ENCODE measurements at places on chromosomes 2 and 18. TPM values are rescaled to one million over a fixed set of nuclear protein-coding genes. Genes with fewer than 3 reads are reported as not detected.
A peak's percentile ranks its signal among the peaks of the same experiment; 100 is the strongest.

CHST10 gene
- total RNA-seq: 4.9 TPM

CRYGC gene
- total RNA-seq: not detected

- H3K27me3 ChIP-seq: no peaks in the 10 kb centered on the region
- no peaks in the 10 kb centered on the region for H3K4me1 ChIP-seq
Measured at GRCh38 chr18:31657823-31658669, 26.3 kb downstream of the B4GALT6 start.

IGFBP5 gene
- total RNA-seq: 1,280 TPM

ACTG2 gene
- total RNA-seq: 134 TPM

FABP1 gene
- total RNA-seq: not detected

- DNase-seq: no peak
- H3K27me3 ChIP-seq: no peaks in the 10 kb centered on the region
- no peak overlapping the region for H3K4me3 ChIP-seq
- H3K27ac ChIP-seq: no peak overlapping the region
- H3K4me1 ChIP-seq: no peaks in the 10 kb centered on the region
Measured at GRCh38 chr18:5462227-5462626, 81.6 kb downstream of the EPB41L3 start.

DNA sequence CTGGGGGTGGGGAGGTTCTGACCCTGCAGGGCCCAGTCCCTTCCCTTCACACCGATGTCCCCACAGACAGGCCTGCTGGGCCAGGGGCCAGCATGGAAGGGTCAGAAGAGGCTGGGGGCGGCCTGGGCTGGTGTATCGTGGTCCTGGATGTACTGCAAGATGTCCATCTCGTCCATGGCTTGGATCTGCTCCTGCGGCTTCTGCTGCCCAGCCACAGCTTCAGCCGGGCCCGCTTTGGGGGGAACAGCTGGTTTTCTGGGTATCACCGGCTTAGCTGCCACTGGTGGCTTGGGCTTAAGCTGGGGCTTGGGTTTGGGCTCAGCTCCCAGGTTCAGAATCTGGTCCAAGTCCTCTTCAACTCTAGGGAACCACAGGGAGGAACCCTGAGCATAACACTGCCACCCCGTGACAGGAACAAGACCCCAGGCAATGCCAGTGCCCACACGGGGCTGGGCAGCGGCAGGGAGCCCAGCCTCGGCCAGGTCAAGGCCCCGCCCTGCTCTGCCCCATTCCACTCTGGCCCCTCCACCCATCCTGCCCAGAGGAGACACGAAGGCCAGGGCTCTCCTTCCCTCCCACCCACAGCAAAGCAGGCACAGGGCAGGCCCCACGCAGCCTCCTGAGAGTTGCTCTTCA, 31.9 kb downstream of the HS1BP3 start:
- peak overlapping the region; percentile 97 for H3K27ac ChIP-seq
- no peak overlapping the region for H3K4me3 ChIP-seq
- H3K27me3 ChIP-seq: no peaks in the 10 kb centered on the region
- peaks cover 33% of the 10 kb centered on the region for H3K36me3 ChIP-seq
- peak; percentile 6 for DNase-seq
- H3K4me1 ChIP-seq: peaks cover 59% of the 10 kb centered on the region

GRCh38 chr2:29293830-29294438, 178.7 kb downstream of the CLIP4 start:
- H3K27ac ChIP-seq: no peak overlapping the region
- no peak overlapping the region for H3K4me3 ChIP-seq
- H3K36me3 ChIP-seq: no peaks in the 10 kb centered on the region
- H3K27me3 ChIP-seq: no peaks in the 10 kb centered on the region
- H3K4me1 ChIP-seq: no peaks in the 10 kb centered on the region

NGEF gene
- total RNA-seq: 0.43 TPM

DNA sequence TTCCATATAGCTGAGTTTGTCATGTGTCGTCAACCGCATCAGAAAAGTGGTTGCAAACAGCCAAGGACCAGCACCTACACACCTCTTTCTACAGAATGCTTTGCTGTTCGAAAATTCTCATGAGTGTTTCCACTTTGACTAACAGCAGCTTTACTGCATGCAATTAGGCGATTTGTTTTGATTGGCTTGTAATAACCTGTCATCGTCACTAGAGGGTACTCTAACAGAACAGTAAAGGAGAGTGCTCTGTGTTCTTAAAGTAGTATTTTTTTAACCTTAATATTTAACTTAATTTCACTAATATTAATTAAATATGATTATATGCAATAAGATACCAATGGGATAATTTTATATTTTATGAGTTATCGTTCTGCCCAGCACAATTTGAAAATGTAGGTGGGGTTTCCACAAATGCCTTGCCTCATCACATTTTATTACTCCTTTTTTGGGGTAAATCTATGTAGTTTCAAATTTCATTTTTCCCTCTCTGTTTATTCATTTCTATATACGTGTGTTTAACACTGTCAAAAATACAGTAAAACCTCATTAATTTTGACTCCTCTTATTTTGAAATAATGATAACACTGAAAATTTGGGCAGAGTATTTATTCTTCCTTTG, 502.2 kb downstream of the NRXN1 start:
- no peak overlapping the region for H3K4me3 ChIP-seq
- H3K27me3 ChIP-seq: no peaks in the 10 kb centered on the region
- no peaks in the 10 kb centered on the region for H3K4me1 ChIP-seq
- no peak for DNase-seq
- no peak overlapping the region for H3K27ac ChIP-seq
- H3K36me3 ChIP-seq: no peaks in the 10 kb centered on the region

DNA sequence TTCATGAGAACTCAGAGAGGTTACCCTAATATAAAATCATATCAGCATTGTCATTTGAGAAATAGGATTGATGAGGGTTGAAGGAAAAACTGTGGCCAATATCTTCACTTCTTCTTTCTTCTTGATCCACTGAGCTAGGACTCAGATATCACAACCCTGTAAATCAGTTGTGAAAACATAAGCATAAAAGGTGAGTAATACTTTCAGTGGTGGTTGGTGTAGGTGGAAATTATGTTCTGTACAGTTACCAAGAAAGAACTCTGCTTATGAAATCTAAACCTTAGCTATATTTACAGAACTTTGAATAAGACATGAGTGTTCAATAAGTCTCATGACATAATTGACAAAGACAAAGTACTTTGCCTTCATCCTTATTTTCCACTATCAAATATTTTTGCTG, 56.3 kb downstream of the PAX3 start:
- no peaks in the 10 kb centered on the region for H3K27me3 ChIP-seq
- no peak overlapping the region for H3K4me3 ChIP-seq
- no peak overlapping the region for H3K27ac ChIP-seq
- DNase-seq: no peak
- no peaks in the 10 kb centered on the region for H3K4me1 ChIP-seq

DNA sequence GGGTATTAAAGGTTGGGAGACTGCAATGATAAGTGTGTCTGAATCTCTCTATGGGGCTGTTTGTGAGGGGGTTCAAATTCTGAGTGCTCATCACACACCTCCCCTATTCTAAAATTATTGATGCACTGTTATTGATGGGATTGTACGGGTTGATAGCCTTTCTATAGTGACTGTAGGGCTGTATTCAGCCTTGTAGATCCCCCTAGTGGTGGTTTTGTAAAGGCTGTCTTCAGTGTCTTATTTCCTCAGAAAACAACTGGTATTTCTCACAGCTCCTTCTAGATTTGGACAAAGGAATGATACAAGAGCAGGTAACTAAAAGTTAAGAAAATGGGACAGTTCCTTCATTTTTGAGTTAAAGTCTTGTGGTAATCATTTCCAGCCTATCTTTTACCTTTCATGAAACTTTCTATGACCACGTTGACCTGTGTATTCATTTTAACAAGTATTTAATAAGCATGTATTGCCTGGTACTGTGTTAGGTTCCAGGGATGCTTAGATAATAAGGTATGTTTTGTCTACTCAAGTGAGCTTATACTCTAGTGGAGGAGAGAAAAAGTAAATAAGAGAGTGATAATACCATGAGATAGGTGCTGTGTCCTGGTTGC, 21.2 kb downstream of the SMAD4 start:
- DNase-seq: no peak
- no peaks in the 10 kb centered on the region for H3K27me3 ChIP-seq
- H3K4me3 ChIP-seq: no peak overlapping the region
- no peak overlapping the region for H3K27ac ChIP-seq
- H3K36me3 ChIP-seq: peaks cover 48% of the 10 kb centered on the region

ZRANB3 gene
- total RNA-seq: 2.3 TPM

- DNase-seq: no peak
- H3K4me3 ChIP-seq: no peak overlapping the region
- no peaks in the 10 kb centered on the region for H3K36me3 ChIP-seq
- no peak overlapping the region for H3K27ac ChIP-seq
- no peaks in the 10 kb centered on the region for H3K27me3 ChIP-seq
Measured at GRCh38 chr18:54928236-54928635, 31.0 kb downstream of the CCDC68 start.

- H3K27me3 ChIP-seq: no peaks in the 10 kb centered on the region
- no peaks in the 10 kb centered on the region for H3K36me3 ChIP-seq
- no peak overlapping the region for H3K4me3 ChIP-seq
- H3K27ac ChIP-seq: no peak overlapping the region
- no peak for DNase-seq
- H3K4me1 ChIP-seq: peaks cover 10% of the 10 kb centered on the region
Measured at GRCh38 chr2:238892204-238892500, 44.3 kb downstream of the TWIST2 start.

SERPINB13 gene
- total RNA-seq: not detected

SLC4A3 gene
- total RNA-seq: 1.8 TPM

SLC40A1 gene
- total RNA-seq: 40.8 TPM

GPR75 gene
- 0.21 TPM for total RNA-seq

DNA sequence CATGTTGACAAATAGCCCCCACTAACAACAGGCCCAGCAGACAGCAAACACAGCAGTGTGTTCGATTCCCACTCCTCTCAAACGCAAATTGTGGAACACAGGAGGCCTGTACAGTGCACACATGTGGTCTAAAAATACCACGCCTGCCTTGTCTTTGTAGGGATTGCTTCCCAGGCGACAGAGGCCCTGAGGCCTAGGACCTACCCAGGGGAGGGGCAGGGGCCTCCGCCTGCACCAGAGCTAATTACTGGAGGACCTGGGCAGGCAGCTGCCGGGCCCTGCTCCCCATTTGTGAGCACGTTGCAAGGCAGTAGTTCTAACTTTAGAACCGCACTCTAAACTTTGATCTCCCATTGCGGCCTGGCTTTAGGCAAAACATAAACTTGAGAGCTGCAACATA, 316.0 kb downstream of the TXNL1 start:
- peaks cover 11% of the 10 kb centered on the region for H3K4me1 ChIP-seq
- no peaks in the 10 kb centered on the region for H3K27me3 ChIP-seq
- H3K4me3 ChIP-seq: no peak overlapping the region
- H3K27ac ChIP-seq: no peak overlapping the region
